ENCODE measurements at places on chromosomes 1 and 21.

DNA sequence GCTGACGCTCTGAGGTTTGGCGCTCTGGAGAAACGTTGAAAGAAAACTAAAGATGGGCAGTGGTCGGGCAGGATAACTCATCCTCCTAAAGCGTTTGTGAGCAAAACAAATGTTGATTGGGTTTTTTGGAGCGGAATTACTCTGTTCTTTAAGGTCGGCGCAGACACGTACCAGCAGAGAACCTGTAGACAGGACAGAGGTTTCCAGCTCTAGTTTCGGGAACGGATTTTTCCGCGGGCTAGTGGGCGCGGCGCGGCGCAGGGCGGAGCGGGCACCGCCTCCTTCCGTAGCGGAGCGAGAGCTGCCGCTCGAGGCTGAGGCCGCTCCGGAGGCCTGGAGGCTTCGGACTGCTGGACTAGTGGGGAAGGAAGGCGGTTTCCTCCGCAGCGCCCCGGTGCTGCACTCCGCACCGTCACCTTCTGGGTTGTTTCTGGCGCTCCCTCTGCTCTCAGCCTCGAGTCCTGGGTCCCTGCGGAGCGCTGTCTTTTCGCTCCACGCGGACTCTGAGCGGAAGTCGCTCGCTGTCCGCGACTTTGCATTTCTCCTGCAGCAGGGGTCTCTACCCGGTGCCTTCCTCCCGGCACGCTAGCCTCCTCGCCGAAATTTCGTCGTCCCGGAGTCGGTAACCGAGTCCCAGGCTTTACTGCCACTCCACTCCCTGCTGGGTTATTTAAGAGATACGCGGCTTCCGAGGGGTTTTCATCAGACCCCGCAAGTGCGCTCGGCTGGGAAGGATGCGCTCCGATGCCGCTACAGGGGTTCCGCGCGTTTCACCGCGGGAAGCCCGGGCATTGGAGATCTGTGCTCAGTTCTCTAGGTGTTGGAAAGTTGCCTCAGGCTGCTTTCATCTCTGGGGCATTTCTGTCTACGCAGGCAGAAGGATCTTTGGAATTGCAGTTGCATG, 7.0 kb downstream of the FOXD2 start:
- no peak for DNase-seq

DNA sequence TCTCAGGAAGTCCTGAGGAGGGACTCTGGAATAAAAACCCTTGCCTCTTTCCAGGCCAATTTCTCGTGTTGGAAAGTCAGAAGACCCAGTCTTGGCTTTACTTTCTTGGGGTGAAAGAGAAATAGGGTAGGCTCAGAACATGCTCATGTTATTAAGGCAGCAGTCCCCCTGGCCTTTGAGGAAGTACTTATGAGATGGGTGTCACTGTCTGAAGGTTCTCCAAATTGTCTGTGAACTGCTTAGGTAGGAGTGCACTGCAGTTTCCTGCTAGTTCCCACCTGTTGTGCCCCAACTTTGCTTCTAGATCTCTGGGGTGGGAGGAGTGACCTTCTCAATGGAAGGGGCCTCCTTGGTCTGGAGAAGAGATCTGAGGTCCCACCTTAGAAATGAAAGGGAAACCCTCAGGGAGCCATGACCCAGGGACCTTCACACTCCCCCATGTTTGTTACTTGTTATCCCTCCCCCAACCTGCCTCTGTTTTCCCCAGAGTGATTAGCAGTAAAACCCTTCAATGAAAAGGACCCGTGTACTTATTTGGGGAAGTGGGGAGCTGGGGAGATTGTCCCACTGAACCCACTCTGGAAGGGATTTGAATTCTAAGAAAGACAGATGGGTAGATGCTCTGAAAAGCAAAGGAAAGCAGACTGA, 5.7 kb downstream of the ZNF691 start:
- DNase-seq = no peak

DNA sequence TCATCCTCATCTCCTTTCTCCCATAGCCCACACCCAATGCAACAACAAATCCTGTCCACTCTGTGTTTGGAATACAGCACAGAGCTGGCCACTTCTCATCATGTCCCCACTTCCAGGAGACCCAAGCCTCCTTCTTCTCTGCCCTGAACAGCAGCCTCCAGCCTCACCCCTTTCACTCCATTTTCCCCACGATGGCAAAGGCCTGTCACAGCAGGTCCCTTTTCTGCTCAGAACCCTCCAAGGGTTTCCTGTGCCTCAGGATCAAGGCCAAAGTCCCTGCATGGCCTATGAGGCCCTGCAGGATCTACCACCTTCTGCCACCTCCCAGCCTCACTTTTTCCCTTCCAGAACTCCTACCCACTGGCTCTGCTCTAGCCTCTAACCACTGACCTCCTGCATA, 78.5 kb downstream of the CSMD2 start:
- no peak for DNase-seq

DNA sequence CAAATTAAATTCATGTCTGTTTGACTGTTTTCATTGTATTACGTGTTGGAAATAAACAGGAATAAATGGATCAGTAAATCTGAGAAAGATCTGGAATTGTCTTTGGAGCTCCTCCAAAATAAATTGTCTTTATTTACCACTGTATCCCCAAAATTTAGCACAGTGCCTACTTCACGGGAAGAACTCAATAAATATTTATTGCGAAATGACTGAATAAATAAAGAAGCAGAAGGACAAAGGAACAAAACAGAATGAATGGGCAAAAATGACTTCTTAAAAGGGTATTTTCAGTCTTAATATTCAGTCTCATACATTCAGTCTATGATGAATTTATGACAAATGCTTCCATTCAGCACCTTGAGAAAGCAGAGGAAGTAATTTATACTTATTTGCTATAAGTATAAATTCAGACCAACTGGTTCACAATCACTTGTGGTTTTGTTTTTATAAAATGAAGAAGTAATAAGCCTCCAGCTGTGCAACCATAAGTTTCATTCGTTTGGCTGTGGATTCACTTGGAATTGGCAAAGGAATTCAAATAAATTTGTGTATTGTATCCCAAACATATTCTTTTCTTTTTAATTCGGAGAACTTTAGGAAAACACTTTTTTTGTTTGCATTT, 19.2 kb upstream of the PRKAA2 start:
- no peak for DNase-seq

Measured in stimulated activated naive CD4-positive, alpha-beta T cell (primary cell).